Muscle of leg (tissue), 16 donors: ENCODE measurements at places on chromosomes 4 and X. TPM values are rescaled to one million over a fixed set of nuclear protein-coding genes. Genes with fewer than 3 reads are reported as not detected.

Gene COL4A5
- 15.5 TPM for total RNA-seq

Gene SOWAHB
- total RNA-seq, result 0.13 TPM

Gene HAND2
- 1.7 TPM for total RNA-seq

Gene TXK
- 0.35 TPM for total RNA-seq

Gene CDKN2AIP
- total RNA-seq, result 11.1 TPM
